ENCODE measurements at places on chromosomes 5 and 9.

GRCh38 chr9:101307524-101308213, 77.1 kb downstream of the BAAT start:
- no peak for DNase-seq

- DNase-seq, result no peak
These were observed 536.0 kb downstream of the PDE4D start for GRCh38 chr5:59357381-59357977.

DNA sequence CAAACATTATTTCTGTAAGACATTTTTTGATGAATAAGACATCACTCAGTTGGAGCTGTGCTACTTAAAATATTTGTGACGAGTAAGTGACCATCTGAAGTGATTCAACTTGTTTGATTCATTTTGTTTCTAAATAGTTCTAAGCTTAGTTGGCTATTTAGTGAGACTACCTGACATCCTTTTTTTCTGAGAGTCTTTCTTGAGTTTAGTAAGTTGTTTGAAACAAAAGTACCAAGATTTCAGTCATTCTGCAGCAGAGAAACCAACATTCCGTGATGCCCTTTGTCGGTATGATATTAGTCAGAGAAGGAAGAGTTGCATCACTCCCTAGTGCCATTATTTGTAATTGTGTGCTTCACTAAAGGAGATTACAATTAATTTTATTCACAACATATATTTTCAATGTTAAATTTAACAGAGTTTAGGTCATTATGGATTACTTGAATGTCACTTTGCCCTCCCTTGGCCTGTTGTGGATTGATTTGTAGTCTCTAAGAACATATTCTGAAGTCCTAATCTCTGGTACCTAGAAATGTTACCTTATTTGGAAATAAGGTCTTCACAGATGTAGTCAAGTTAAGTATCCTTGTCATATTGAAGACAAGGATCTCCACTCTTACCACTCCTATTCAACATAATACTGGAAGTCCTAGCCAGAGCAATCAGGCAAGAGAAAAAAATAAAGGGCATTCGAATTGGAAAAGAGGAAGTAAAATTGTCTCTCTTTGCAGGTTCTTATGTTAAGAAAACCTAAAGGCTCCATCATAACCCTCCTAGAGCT, 212.2 kb downstream of the PCSK1 start:
- DNase-seq, result peak; percentile 9

- DNase-seq, result no peak
These were observed 16.5 kb upstream of the RARS1 start for GRCh38 chr5:168469816-168470215.

DNA sequence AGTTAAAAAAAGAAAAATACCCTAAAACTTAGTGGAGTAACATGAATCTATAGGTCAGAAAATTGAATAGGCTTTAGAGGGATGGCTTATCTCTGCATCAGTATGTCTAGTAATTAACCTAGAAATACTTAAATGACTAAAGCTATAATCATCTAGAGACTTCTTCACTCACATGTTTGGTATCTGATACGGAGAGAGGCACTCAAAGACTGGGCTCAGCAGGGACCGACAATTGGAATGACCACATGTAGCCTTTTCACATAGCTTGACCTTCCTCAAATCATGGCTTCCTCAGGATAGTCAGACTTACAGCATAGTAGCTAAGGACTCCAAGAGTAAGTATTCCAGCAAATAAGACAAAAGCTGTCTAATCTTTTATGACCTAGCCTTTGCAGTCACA, 105.3 kb upstream of the RORB start:
- DNase-seq, result no peak

GRCh38 chr5:181280251-181280762, 19.4 kb upstream of the TRIM52 start:
- no peak for DNase-seq

- no peak for DNase-seq
These were observed 253.1 kb downstream of the TLR4 start for GRCh38 chr9:117957267-117957666.

DNA sequence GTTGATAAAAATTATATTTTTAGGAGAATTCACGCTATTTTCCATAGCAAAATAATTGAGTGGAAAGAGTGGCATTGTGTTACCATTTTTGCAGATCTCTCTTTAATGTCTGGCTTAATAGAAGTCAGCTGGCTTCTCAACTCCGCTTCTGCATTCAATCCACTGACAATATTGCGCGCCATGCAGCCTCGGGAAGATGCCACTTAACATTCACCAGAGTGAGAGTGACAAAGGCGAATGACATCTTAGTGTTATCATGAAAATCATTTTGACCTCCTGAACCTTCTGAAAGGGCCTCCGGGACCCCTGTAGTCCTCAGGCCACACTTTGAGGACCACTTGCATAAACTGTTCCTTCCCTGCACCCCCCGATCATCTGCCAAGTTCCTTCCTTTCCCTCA, 80.1 kb upstream of the ORM1 start:
- no peak for DNase-seq

GRCh38 chr5:15702102-15702501, 202.1 kb downstream of the FBXL7 start:
- DNase-seq, result no peak

GRCh38 chr9:10062629-10063395, 550.0 kb downstream of the PTPRD start:
- DNase-seq, result no peak

GRCh38 chr5:68224509-68225187, 9.1 kb downstream of the PIK3R1 start:
- DNase-seq, result no peak

GRCh38 chr5:143023411-143024096, 253.4 kb downstream of the ARHGAP26 start:
- peak; percentile 70 for DNase-seq

GRCh38 chr5:103452089-103452488, 110.5 kb downstream of the NUDT12 start:
- DNase-seq, result no peak

- no peak for DNase-seq
These were observed 71.4 kb upstream of the STXBP1 start for GRCh38 chr9:127540664-127541041.

DNA sequence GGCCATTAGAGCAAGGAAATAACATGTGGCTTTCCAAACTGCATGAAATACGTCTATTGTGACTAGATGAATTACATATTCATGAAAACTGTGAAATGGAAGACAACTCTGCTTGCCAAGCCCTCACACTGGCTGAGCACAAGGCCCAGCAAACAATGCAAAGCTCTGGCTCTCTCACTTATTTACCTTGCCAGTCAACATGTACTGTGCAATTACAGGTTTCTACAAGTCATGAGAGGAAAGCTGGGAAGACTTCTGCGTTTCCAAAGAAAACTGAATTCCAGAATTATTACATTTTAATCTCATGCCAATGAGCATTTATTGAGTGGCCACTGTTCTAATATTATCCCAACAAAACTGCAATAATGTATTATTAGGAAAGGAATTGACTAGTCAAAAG, 12.1 kb upstream of the C5orf63 start:
- DNase-seq, result no peak

DNA sequence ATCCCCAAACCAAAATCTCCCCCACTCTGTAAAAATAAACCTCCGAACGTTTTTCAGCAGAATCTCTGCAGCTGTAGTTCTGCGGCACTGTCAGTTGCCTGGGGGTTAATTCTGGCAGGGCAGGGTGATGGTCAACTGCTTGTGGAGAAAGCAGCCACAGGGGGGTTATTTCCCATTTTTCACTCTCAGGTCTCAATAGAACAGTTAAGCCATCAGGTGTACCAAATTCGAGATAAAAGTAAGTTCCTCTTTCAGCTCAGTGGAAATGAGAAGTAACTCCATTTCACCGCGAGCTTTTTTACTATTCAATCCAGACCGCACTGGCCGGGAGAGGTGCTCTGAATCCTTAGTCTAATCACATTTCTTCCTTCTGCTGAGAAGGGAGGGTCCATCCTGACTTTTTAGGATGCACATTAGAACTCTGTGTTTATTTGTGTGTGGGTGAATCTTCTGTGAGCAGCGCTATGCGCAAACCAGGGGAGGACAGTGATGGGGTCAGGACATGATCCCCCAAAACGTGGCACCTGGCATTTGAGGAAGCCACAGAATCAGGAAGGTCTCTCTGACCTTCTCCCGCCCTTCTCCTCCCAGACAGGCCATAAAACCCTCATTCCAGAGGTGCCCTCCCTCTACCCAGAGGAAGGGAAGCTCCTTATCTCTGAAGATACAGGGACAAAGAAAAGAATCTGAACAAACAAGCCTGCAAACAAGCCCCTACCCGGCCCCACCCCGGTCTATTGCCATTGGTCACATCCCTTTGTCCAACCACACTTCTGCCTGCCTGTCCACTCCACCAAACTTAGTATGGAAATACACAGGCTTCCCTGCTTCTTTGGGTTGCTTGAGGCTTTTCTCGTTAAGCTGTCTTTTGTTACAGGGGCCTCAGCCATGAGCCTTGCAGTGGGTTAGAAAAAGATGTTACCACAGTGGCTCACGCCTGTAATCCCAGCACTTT, 229.0 kb downstream of the ROR2 start:
- DNase-seq, result no peak

GRCh38 chr5:129459450-129459776, 685 bp upstream of the ADAMTS19 start:
- no peak for DNase-seq

GRCh38 chr9:83965350-83966208, 14.4 kb downstream of the HNRNPK start:
- no peak for DNase-seq

DNA sequence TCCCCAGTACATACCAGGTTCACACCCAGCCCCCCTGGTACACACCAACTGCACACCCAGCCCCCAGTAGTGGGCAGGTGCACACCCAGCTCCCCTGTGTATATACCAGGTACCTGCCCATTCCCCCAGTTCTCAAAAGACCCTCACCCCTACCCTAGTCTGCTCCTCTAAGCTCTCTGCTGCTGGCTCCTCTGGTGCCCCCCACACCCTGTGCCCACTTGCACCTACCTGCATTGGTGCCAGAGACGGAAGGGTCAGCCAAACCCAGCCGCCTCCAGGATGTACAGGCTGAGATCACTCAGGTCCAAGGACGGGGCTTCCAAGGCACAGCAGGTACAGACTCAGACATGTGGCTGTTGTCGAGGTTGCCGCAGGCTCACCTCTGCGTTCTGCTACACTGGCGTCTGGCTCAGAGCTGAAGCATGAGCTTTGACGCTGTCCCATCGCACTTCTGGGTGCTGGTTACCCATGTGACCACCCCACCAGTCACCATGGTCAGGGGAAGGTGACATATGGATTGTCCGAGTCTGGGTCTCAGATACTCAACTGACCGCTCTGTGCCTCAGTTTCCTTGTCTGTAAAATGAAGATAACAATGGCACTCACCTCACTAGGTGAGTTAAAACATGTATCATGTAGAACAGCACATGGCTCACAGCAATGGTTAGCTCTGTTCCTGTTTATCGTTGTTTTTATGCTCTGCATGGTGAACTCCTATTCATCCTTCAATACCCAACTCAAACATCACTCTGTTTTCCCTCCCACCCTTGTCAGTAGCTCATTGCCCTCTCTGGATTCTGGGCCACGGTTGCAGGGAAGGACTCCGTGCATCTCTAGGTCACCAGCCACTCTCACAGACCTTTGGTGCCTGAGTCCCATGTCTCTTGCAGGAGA, 45.3 kb upstream of the SUSD3 start:
- DNase-seq, result peak; percentile 2

DNA sequence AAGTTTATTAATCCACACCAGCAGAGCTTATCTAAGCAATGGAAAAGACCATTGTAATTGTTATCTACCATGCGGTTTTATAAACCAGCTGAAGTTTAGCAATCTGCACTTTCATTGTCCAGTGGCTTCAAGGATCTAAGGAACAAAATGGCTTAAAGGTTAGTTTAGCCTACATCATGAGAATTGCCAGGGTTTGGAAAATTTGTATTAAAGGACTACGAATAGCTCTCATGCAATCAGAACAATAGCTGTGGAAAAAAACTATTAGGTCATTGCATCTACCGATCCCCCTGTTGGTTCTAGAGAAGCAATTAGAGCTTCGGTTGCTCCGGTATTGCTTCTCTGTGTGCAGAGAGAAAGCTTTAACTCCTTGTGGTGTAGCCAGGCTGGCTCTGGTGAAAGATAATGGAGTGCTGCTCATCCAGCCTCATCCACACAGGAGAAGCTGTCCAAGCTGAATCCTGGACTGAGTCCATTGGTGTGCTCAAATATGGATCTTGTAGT, 86.3 kb upstream of the SLC12A2 start:
- no peak for DNase-seq

- DNase-seq, result no peak
These were observed 142.8 kb upstream of the TNPO1 start for GRCh38 chr5:72673623-72674022.

- no peak for DNase-seq
These were observed 32.4 kb downstream of the LPAR1 start for GRCh38 chr9:111005746-111006470.

All from activated CD4-positive, alpha-beta T cell treated with anti-CD3 and anti-CD28 coated beads, Interleukin-2, amount 50 U/mL, for 48 hours (primary cell).